ENCODE measurements at places on chromosomes 11 and 22. TPM values are rescaled to one million over a fixed set of nuclear protein-coding genes. Genes with fewer than 3 reads are reported as not detected.

DNA sequence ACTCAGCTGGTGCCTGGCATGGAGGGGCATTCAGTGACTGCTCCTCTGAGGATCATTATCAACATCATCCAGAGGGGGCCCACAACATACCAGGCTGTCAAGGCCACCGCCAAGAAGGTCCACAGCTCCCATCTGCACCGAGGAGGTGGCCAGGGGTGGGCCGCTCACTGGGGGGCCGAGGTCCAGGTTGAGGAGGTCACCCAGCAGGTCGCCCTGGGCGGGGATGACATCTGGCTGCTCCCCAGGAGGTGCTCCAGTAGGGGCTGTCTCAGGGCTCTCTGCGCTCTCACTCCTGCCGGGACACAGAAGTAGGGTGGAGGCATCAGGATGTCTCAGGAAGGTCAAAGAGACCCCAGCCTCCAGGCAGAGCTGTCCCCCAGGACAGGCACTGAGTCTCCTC, 25.1 kb upstream of the RASL10A start:
- peaks cover 46% of the 10 kb centered on the region for H3K4me1 ChIP-seq
- no peaks in the 10 kb centered on the region for H3K27me3 ChIP-seq
- no peak for DNase-seq
- H3K27ac ChIP-seq: no peak overlapping the region
- H3K36me3 ChIP-seq: peaks cover 72% of the 10 kb centered on the region

The PKNOX2 gene
- 23.6 TPM for polyA plus RNA-seq

The PNPLA5 gene
- polyA plus RNA-seq: 0.12 TPM

The TALDO1 gene
- 74.9 TPM for polyA plus RNA-seq
